ENCODE measurements at places on chromosomes 7 and 10.

- DNase-seq, result no peak
These were observed 116.0 kb downstream of the ARID5B start for GRCh38 chr10:62017491-62017870.

- DNase-seq, result no peak
These were observed 179.0 kb downstream of the POM121L12 start for GRCh38 chr7:53214463-53214862.

DNA sequence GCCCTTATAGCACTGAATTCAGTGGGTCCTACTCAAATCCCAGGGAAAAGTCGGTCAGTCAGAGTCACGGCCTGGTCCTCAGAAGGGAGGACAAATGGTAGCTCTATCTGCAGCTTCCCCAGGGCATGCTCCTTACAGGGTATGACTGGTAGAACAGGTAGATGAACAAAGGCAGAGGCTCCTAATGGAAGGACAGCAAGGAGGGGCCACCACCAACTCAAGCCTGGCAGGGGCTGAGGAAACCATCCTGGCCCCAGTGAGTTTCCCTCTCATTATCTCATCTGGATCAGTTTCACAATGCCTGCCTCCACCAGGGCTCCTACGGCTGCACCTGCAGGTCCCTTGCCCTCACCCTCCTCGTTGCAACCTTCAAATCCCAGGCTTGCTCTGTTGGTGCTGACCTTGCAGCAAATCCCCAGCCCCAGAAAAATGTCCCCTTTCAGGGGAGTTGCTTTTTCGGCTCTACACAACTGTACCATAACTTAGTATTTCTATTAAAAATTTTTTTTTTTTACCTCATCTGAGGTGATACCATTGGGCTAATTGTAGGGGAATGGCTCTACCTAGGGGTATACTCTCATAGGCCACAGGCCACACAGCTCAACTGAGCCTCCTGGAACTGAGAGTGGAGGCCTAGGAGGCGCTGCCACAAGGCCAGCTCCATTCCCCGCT is 2.4 kb upstream of the MYO1G start:
- no peak for DNase-seq

- DNase-seq, result no peak
These were observed 40.6 kb downstream of the PYROXD2 start for GRCh38 chr10:98374217-98374985.
